ENCODE measurements at places on chromosomes 2 and 18.

DNA sequence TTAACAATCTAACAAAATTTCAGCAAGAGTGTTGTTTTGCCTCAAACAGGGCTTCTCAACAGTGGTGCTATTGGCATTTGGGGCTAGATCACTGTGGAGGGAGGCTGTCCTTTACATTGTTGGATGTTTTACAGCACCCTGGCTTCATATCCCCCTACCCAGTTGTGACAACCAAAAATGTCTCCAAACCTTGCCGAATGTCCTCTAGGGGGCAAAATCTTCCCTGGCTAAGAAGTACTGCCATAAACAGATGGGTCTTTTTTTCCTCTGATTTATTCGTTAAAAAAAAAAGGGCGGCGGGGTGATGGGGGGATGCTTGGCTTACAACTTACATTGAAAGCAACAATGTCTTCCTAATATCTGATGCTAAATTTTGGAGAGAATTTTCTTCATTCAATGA, 207.6 kb upstream of the CCDC150 start:
- peak; percentile 8 for DNase-seq

- DNase-seq: no peak
These were observed at the start of gene CGREF1 for GRCh38 chr2:27118525-27119329. Gene CGREF1 (minus strand): TSS chr2:27119128. CDS start chr2:27104366, 14,762 bp downstream.

GRCh38 chr18:37527395-37527794, 38.2 kb downstream of the CELF4 start:
- no peak for DNase-seq

GRCh38 chr2:152222975-152223637, 47.5 kb upstream of the STAM2 start:
- DNase-seq: no peak

DNA sequence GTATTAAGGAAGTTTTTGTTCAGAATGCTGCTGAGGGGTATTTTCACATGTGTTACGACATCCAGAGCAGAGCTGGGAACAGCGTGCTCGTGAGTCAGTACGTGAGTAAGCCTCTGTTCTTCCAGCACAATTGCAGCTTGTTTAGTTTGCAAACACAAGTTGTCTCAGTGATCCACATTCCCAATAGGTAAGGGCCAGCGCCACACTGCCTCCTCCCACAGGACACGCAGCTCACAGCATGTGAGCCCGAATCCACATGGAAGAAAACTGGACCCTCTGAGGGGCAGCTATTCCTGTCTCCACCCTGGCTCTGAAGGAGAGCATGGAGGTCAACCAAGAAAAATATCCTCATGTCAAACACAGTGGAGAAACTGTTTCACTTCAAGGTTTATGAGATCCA, 173.9 kb upstream of the PID1 start:
- peak; percentile 34 for DNase-seq

GRCh38 chr2:144826105-144826504, 306.2 kb upstream of the ZEB2 start:
- no peak for DNase-seq

- no peak for DNase-seq
These were observed 15.4 kb upstream of the MSGN1 start for GRCh38 chr2:17800693-17801458.

GRCh38 chr2:187854801-187855200, 300.6 kb upstream of the TFPI start:
- DNase-seq: no peak

- no peak for DNase-seq
These were observed 131.5 kb downstream of the PRKCE start for GRCh38 chr2:45782986-45783385.

GRCh38 chr2:240454106-240454901, 18.8 kb downstream of the GPC1 start:
- DNase-seq: no peak

DNA sequence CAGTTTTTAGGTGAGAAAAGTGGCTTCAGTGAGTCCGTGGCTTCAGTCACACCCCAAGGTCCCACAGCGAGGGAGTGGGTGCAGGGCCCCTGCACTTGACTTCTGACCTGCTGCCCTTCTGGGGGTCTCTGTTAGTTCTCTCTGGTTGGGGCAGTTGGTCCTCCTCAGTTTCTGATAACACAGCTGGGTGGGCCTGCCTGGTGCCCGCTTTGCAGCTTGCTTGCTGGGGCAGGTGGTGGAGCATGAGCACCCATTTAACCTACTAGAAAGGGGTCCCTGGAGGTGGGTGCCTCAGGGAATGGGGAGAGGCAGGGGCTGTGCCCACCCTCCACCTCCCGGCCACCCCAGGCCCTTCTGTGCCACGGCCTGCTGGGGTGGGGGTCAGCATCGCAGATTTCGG, 83.2 kb downstream of the ASB1 start:
- DNase-seq: no peak

- DNase-seq: no peak
These were observed 275.7 kb upstream of the ZNF804A start for GRCh38 chr2:184322615-184323014.

- no peak for DNase-seq
These were observed 3.3 kb downstream of the TTLL4 start for GRCh38 chr2:218713922-218714321.

DNA sequence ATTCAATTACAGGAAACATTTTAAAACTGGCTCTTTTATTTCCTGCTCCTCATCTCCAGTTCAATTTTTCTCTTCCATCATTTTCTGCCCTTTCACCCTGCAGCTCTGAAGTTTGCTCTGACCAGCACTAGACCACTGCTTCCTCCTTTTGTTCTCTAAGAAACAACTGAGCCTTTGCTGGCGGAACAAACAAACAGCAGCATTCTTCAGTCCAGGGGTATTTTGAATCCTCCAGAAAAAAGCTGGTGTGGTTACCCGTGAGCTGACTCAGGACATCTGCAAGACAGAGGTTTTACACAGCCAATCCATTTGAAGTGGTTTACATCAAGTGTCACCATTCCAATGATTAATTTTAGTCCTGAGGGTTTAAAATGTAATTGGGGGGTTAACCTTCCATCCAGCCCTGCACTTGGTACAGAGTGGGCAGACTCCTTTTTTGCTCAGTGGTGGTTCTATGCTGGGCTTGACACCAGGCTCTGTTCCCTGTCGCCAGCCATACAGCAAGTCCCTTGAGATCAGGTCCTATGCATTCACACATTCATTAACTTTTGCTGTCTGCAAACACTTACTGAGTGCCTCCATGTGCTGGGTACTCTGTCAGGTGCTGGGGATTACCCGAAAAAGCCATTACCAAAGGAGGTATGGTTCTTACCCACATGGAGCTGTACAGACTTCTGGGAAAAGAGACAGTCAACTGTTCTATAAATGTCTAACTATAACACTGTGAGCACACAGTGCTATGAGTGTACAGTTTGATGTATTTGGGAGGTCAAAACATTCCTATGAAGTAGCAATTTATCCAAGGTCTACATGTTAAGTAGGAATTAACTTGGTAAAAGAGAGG, 909.4 kb upstream of the GYPC start:
- DNase-seq: no peak

GRCh38 chr2:231780123-231780908, 766 bp downstream of the PDE6D start:
- DNase-seq: peak; percentile 67

- no peak for DNase-seq
These were observed 122.6 kb upstream of the DNAJC10 start for GRCh38 chr2:182593394-182593975.
